KBM-7 (cell line): ENCODE measurements at places on chromosomes 13 and 19.

- DNase-seq: no peak
Measured at GRCh38 chr13:30685320-30685859, 50.0 kb upstream of the ALOX5AP start.

DNA sequence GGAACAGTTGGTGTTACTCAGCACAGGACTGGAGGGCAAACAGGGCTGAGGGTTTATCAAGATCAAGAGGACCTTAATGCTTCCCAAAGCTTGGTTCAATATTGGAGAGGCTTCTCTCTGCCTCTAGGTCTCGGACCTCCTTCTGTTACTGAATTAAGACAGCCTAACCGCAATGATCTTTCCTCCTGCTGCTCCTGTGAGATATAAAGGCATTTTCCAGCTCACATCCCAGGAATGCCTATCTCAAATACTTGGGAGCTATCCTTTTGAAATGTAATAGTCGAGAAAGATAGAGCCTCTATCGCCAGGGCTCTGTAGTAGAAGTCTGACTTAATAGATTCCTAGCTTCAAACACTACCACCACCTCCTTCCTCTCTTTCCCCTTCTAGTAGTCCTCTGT lies 1475.0 kb downstream of the SLITRK1 start:
- DNase-seq: no peak

DNA sequence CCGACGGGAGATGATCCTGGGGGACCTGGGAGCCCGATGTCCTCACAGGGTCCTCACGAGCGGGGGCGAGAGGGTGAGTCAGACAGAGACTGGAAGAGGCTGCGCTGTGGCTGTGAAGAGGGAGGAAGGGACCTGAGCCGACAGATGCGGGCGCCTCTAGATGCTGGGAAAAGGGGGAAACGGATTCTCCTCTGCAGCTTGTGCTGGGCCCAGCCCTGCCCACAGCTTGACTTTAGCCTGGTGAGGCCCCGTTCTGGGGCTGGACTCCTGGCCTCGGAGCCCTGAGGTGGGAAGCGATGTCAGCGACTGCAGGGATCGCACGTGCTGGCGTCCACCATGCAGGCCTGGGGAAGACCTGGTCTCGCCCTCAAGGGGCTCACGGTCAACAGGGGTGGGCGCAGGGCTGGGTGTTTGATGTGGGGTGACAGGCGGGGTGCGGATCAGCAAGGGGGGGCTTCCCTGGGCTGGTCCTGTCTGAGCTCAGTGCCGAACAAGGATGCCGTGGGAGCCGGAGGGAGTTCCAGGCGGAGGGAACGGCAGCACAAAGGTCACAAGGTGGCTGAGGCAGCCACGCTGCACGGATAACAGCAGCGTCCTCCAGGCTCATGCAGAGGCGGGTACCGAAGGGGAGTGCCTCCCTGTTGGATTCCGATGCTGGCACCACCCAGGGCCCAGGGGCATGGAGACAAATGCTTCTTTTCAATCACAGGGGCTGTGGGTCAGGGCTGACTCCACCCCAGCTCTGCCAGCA lies 31.8 kb downstream of the PIP5K1C start:
- no peak for DNase-seq

- DNase-seq: peak; percentile 41
Measured at GRCh38 chr13:33349986-33350826, 64.7 kb upstream of the STARD13 start.

GRCh38 chr13:104895521-104895920 lies 1639.9 kb downstream of the EFNB2 start:
- DNase-seq: no peak

GRCh38 chr19:45099467-45100191 lies 6.7 kb downstream of the PPP1R37 start:
- DNase-seq: no peak

GRCh38 chr13:78732445-78733017 lies 73.6 kb upstream of the OBI1 start:
- no peak for DNase-seq

DNA sequence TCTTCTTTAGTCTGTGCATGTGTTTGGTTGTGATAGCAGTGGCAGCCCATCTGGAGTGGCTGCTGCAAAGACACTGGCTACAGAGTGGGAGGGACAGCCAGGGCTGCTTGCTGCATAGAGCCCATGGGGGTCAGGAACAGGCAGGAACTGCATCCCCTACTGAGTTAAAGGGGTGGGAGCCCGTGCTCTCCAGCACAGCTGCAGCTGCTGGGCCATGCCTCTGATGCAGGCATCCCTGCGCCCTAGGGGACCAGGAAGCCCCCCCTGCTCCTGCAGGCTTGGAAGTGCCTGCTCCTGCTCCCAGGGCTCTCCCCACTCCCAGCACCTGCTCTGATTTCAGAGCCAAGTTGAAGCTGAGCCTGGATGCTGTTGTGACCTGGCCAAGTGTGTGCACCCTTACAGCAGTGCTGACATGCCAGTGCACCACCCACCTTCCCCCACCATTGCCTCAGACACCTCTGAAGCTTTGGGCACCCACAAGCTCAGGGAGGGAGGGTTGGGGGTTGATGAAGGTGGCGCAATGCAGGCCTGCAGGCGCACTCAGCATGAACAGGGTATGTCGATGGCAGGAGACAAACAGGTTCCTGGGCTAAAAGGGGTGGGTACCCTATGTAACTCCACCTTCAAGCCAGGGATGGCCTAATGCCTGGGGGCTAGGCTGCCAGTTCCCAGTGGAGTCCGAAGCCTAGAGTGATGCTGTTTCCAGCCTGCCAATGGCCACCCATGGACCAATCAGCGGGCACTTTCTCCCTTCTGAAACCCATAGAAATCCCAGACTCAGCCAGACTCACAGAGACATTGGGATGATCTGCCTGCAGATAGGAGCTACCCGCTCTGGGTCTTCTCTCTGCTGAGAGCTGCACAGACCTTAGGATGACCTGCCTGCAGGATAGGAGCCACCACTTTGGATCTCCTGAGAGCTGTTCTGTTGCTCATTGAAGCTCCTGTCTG lies 919.9 kb upstream of the MIR17HG start:
- DNase-seq: no peak

DNA sequence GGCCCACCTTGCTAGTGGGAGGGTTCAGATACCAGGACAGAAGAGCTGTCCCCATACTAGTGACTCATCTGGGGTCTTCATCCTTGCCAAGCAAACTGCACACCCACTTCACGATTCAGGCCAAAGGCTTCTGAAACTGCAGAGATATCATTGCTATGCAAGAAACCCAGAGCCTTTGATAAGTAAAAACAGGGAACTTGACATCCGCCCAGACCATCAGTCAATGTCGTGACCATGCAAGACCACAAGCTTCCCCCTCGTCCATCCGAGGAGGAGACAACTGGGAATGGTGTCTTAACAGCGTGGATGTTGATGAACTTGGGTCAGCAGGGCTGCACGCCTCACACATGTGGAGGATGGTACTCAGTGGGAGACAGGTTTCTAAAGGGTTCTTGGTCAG lies 58.0 kb downstream of the ABCC4 start:
- peak; percentile 53 for DNase-seq

- no peak for DNase-seq
Measured at GRCh38 chr19:37095859-37096258, 17.6 kb downstream of the ZNF420 start.

- peak; percentile 84 for DNase-seq
Measured at GRCh38 chr13:23377983-23378632, 55.4 kb downstream of the SACS start.

- DNase-seq: peak; percentile 24
Measured at GRCh38 chr19:7699417-7700401, 2.2 kb downstream of the FCER2 start.

- DNase-seq: no peak
Measured at GRCh38 chr13:83151308-83151660, 731.0 kb downstream of the SLITRK1 start.

GRCh38 chr19:13022111-13022858 lies 27.0 kb downstream of the NFIX start:
- peak; percentile 11 for DNase-seq

GRCh38 chr19:10269333-10270179 lies 1.4 kb upstream of the ICAM1 start:
- DNase-seq: peak; percentile 90

DNA sequence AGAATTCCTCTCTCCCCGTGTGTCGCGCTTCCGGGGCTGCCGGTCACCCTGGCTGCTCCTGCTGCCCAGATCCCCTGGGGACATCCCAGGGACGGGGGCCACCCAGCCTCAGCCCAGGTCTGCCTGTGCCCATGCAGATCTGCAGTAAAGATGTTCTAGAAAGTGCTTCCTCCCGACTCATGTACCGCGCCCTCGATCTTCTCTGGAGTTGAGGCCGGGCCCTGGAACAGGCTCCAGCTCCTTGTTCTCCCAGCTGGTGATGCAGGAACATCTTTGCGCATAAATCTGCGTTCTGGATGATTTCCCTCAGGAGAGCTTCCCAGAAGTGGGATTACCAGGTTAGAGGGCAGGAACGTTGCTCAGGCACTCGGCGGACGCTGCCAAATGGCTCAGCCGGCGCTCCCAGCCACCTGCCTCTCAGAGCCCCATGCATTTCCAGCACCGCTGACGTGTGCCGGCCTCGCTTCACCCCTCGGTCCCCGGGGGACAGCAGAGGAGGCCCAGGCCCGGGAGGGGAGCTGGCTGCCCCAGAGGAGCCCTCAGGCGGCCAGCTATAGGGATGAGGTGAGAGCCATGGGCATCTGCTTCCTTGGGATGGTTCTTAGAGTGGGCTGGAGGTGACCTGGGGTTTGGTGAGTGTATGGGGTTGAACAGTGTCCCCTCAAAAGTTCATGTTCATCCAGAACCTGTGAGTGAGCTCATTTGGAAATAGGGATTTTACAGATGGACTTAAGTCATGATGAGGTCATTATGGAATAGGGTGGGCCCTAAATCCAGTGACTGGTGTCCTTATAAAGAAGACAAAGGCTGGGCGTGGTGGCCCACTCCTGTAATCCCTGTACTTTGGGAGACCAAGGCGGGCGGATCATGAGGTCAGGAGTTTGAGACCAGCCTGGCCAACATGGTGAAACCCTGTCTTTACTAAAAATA lies 42.6 kb downstream of the CRTC1 start:
- DNase-seq: no peak
